GF-D8 (cell line): ENCODE measurements at places on chromosomes 7 and 10.

- DNase-seq = no peak
Observed at GRCh38 chr10:77602231-77602912, 35.2 kb downstream of the KCNMA1 start.

- DNase-seq = no peak
Observed at GRCh38 chr10:69659241-69660038, 29.4 kb downstream of the FAM241B start.

DNA sequence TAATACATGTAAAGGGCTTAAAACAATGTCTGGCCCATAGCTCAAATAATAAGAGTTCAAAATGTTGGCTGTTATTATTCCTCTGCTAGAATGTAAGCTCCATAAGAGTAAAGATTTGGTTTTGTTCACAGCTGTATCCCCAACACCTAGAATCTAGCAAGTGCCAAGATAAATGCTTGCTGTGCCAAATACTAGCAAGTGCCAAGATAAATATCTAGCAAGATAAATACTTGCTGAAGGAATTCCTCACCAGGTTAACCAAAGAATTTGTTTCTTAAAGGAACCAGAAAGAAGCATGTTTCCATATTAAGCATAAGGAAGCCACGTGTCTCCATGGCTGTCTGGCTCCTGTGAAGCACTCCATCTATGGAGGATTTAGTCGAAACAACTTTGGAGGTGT, 235.2 kb upstream of the SP4 start:
- DNase-seq = no peak

GRCh38 chr7:100509231-100509630, 25.5 kb downstream of the NYAP1 start:
- no peak for DNase-seq

- no peak for DNase-seq
Observed at GRCh38 chr7:79502151-79502550, 48.7 kb upstream of the MAGI2 start.

DNA sequence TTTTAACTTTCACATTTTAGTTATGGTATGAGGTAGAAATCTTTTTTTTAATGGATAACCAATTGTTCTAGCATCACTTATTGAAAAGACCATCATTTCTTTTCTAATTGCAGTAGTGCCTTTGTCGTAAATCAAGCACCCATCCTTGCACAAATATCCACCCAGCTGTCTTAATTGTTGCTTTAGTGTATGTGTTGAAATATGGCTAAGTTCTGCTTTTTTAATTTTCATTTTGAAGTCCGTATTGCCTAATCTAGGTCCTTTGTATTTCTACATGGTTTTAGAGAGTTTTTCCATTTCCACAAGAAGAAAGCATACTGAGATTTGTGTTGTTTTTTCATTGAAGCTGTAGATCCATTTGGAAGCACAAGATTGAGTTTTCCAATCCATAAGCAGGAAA, 259.6 kb upstream of the SEMA3E start:
- DNase-seq = peak; percentile 76

- DNase-seq = no peak
Observed at GRCh38 chr7:156897673-156898072, 4.7 kb upstream of the LMBR1 start.

DNA sequence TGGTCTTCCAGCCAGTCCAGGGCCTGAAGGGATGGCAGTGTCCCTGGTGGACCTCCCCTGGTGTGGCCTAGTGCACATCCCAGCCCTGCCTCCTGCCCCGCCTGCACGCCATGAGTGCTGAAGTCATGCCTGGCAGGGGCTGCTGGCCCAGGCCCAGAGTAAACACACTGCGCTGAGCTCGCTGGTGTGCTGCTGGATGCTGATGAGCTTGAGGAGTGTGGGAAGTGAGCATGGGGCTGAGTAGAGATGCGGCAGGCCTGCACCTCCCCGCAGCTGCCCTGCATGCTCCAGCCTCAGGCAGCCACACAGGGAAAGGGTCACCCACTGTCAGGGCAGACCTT, 43.2 kb downstream of the HTRA1 start:
- DNase-seq = no peak

- no peak for DNase-seq
Observed at GRCh38 chr10:119738962-119739361, 13.1 kb downstream of the INPP5F start.

DNA sequence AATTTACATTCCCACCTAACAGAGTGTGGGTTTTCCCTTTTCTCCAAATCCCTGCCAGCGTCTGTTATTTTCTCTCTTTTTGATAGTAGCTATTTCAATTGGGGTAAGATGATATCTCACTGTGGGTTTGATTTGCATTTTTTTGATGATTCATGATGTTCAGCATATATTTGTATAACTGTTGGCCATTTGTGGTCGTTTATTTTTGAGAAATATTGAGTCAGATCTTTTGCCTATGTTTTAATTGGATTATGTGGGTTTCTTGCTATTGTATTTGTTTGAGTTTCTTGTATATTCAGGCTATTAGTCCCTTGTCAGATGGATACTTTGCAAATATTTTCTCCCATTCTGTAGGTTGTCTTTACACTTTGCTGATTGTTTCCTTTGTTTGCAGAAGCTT, 193.8 kb downstream of the ABCA13 start:
- no peak for DNase-seq

DNA sequence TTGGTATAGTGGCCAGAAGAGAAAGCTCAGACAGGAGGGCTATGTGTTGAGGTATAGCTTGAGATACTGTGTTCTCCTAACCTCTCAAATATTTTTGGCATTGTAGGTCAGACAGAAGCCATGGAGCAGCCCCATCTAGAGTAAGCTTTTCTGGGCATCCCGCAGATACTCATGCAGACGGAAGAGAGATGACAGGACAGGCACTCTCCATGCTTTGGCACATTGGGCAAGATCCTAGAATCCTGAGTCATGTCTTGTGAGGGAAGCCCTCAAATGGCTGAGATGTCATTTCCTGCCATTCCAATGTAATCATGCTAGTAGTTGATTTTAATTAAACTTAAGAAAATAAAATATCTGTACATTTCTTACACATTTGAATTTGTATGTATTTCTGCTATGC, 16.8 kb upstream of the KIF20B start:
- no peak for DNase-seq

DNA sequence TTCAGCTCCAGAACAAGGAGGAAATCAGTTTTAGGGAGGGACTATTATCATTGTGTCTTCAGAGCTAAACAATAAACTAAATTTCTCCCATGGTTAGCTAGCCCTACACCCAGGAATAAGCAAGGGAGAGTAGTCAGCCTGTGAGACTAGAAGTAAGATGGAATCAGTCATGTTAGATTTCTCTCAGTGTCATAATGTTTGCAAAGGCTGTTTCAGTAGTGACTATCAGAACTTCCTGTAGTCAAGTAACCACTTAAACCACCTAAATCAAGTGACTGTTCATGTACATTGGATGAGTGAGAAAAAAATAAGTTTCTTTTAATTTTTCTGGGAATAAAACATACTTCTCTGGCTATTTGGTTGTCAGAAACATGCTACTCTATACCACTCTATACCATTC, 121.6 kb downstream of the KCND2 start:
- DNase-seq = no peak

- DNase-seq = no peak
Observed at GRCh38 chr7:35735396-35735795, 40.5 kb upstream of the HERPUD2 start.

GRCh38 chr7:157628456-157628855, 291.7 kb downstream of the DNAJB6 start:
- no peak for DNase-seq

DNA sequence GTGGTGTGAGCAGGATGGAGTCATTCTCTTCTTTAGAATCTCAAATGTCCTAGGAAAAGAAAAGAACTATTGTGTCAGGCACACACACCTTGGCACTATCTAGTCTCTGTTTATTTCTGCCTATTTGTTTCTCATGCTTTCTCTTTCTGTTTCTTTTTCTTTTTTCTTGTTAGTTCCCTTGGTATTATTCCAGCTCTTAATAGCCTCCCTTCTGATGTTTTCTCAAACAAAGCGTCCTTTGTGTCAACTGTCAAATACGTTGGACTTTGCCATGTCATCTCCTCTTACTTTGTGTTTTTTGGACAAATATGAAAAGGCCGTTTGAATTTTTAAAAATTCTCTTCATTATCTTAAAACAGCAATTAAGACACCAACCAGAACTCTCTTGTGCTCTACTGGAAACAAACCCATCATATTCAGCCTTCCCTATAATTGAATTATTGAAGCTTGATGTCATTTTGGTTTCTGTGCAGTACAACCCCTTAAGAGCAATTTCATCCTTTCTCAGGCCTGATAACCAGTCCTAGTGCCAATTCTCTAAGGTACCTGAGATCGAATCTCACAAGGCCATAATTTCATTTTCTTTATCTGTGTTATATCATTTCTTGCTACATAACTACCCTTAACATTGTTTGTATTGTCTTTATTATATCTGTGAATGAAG, 497.8 kb upstream of the NRP1 start:
- no peak for DNase-seq

DNA sequence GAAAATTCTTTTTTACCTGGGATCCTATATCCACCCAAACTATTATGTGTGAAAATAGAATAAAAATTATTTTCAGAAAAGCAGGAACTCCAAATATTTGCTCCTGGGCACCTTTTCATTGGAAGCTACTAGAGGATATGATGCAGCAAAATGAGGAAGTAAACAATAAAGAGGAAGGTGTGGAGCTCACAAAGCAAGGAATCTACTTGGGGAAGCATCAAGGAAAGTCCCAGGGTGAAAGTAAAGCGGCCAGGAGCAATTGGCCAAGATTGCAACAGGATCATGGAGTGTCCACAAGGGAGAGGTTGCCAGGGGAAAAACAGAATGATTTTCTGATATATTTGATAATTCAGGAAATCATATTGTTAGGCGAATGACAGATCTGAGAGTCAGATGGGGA, 80.8 kb downstream of the CARD11 start:
- DNase-seq = peak; percentile 26

- no peak for DNase-seq
Observed at GRCh38 chr10:110168601-110169481, 38.6 kb upstream of the MXI1 start.

DNA sequence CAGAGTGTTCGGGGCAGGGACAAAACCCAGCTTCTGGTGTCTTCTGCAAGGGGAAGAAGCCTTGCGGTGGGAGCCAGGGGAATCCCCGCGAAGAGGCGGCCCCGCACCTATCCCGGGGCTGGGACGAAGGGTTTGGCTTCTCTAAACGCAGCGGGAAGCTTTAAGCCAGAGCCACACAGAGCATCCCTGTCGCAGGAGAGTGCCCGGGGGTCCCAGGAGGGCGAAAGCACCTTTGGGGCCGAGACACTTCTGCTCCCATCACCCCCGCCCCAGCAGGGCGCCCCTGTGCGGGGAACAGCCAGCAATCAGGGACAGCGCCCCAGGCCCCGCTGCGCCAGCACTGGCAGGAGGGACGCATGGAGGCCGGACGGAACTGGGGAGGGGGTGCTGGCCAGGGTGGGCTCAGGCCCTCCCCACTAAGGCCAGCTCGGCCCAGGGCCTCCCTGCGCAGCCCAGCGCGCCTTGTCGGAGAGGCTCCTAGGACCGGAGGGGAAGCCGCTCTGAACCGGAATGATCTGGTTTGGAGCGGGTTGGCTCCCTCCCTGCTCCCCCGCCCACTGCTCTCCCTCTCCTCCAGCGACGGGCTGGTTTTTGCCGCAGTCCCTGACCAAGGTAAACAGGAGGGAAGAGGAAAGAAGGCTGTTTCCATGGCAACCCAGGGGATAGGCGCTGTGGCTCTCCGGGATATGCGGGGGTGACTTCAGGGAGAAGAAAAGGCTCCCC, 63.9 kb downstream of the TMEM209 start:
- DNase-seq = no peak

DNA sequence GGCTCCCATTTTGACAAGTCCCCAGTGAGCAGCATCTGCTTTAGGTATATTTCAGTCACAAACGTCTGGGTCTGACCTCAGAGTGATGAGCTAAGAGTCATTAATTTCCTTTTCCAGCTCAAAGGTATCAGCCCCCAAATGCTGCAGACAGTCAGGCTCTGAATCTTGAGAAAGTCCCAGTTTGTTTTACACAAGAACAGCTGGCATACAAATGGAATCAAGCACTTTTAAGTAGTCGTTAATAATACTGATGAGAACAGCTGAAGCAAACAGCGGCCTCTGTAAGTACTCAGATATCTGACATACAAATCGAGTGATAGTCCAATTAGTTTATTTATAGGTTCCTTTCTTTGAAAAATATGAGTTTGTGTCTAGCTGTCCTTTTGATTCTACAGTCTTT, 49.4 kb upstream of the MSRB2 start:
- DNase-seq = no peak

DNA sequence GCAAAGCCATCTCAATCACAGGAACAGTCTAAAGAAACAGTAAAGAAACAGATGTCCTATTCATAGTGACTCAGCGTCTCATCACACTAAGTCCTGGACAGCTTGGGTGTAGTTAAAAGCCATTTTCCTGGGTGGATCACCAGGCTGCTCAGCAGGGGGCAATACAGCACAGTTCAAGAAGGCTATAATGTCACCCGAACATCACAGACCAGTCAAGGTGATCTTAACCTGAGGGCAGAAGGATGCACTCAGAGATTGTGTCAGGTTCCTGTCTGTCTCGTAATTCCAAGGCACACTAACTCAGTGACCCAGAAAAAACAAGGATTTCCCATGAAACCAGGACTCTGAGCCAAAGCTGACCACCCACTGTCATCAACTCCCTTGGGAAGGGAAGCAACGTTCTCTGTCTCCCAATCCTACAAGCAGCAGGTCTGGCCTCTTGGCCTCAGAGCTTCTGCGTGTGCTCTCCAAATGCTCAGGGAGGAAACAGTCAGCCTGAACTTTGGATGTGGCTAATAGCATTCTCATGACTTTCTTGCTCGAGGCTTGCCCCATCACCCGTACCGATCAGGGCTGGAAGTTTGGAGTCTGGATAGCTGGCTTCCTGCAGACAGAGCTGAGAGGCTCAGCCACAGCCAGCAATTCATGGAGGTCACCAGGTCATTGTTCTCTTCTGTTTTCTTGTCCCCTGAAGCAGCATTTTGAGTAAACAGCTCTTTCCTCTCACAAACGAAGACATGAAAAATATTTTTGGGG, 90.4 kb upstream of the FAM171A1 start:
- no peak for DNase-seq

GRCh38 chr10:50552771-50553535, 70.8 kb downstream of the SGMS1 start:
- no peak for DNase-seq

- DNase-seq = no peak
Observed at GRCh38 chr10:128295003-128295402, 168.8 kb upstream of the MKI67 start.

DNA sequence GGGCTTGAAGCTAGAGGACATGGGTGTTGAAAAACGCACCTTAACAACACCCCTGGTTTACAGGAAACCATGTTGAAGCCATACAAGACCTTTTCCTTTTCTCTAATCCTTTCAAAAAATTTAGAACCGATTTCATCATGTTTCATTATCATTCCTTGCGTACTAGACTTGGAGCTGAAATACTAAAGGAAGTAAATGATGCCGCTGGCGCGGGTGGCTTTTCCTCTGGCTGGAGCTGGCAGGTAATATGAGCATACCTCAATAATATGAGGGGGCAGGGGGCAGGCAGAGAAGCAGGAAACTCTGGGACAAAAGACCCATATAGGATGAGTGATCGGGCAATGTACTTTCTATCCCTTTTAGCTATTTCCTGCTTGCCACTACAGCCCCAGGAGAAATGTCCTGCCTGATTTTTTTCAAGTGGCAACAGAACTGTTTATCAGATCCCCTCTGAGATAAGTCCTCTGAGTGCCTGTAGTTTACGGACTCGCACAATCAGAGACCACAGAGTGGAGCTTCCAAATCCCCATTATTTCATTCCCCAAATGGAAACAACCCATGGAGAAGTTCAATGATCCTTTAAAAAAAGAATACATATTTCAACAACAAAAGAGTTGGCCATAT, 450.1 kb downstream of the KCNMA1 start:
- no peak for DNase-seq

- DNase-seq = no peak
Observed at GRCh38 chr10:110747609-110748464, 103.7 kb downstream of the RBM20 start.
